ENCODE measurements at places on chromosomes 1 and 21. TPM values are rescaled to one million over a fixed set of nuclear protein-coding genes. Genes with fewer than 3 reads are reported as not detected.

DNA sequence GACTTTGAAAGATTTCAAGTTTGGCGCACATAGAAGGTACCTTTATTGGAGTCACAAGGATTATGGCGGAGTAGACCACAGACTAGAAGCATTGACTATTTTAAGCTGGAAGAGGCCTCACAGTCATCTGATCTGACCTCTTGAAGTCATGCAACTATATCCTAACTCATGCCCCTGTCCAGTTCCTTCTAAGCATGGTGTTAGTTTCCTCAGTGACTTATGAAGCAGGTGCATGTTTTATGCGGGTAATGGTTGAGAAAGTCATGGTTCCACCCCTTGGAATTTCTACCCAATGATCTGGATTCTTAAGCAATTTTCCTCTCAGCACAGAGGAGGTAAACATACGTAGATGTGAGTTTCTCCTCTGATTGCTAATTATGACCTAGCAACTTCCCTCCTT, 11.7 kb downstream of the OLFML3 start:
- H3K27ac ChIP-seq: no peak overlapping the region
- DNase-seq: no peak
- no peak overlapping the region for H3K4me3 ChIP-seq
- no peaks in the 10 kb centered on the region for H3K36me3 ChIP-seq
- H3K4me1 ChIP-seq: no peaks in the 10 kb centered on the region

- DNase-seq: no peak
- no peak overlapping the region for H3K27ac ChIP-seq
- no peak overlapping the region for H3K4me3 ChIP-seq
- H3K36me3 ChIP-seq: no peaks in the 10 kb centered on the region
- no peaks in the 10 kb centered on the region for H3K27me3 ChIP-seq
Measured at GRCh38 chr1:233031521-233031920, 81.1 kb downstream of the NTPCR start.

GRCh38 chr1:29235955-29236711, at the start of gene PTPRU:
Gene PTPRU (plus strand): TSS chr1:29236522. CDS start chr1:29236645, 123 bp downstream.
- no peaks in the 10 kb centered on the region for H3K4me1 ChIP-seq
- DNase-seq: peak; percentile 90
- H3K4me3 ChIP-seq: peak within 1 kb of the TSS; percentile 58
- H3K36me3 ChIP-seq: no peaks in the 10 kb centered on the region

GRCh38 chr1:41496080-41497055, 11.9 kb upstream of the EDN2 start:
- DNase-seq: peak; percentile 97
- no peaks in the 10 kb centered on the region for H3K36me3 ChIP-seq
- H3K4me3 ChIP-seq: peak overlapping the region; percentile 42
- peak overlapping the region; percentile 88 for H3K27ac ChIP-seq
- H3K27me3 ChIP-seq: no peaks in the 10 kb centered on the region

- H3K27me3 ChIP-seq: no peaks in the 10 kb centered on the region
- H3K27ac ChIP-seq: no peak overlapping the region
- peaks cover 4% of the 10 kb centered on the region for H3K4me1 ChIP-seq
- no peak for DNase-seq
- H3K4me3 ChIP-seq: no peak overlapping the region
Measured at GRCh38 chr1:193079187-193079586, 19.8 kb downstream of the RO60 start.

The USP33 gene
- 72.1 TPM for total RNA-seq

The ASTN1 gene
- total RNA-seq: 0.49 TPM

DNA sequence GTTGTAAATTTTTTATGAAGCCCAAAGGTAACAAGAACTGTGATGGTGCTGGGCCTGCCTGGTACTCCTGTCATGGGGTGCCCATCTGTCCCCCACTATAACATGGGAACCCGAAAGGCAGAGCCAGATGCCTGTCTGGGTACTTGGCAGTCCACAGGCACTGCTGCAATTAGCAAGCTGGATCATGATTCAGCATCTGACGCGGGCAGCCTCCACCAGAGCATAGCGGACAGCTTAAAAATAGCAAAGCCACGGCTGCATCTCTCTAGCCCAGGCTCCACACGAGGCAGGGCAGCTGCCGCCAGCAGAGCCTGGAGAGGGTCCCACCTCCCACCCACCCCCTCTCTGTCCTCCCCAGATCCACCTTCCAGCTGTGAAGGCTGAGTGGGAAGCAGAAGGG, 22.9 kb downstream of the SUSD4 start:
- H3K27ac ChIP-seq: no peak overlapping the region
- H3K4me3 ChIP-seq: no peak overlapping the region
- H3K27me3 ChIP-seq: no peaks in the 10 kb centered on the region
- DNase-seq: peak; percentile 82

The CRYAA gene
- not detected for total RNA-seq

GRCh38 chr1:221740993-221741702, 741 bp downstream of the DUSP10 start:
- peak; percentile 76 for DNase-seq
- H3K4me3 ChIP-seq: peak overlapping the region; percentile 67
- peaks cover 9% of the 10 kb centered on the region for H3K36me3 ChIP-seq
- peak overlapping the region; percentile 97 for H3K27ac ChIP-seq
- peaks cover 53% of the 10 kb centered on the region for H3K4me1 ChIP-seq

The TCHH gene
- total RNA-seq: not detected

The ZNF648 gene
- not detected for total RNA-seq

The UQCRH gene
- total RNA-seq: 414 TPM

The PTPRU gene
- 21.9 TPM for total RNA-seq

DNA sequence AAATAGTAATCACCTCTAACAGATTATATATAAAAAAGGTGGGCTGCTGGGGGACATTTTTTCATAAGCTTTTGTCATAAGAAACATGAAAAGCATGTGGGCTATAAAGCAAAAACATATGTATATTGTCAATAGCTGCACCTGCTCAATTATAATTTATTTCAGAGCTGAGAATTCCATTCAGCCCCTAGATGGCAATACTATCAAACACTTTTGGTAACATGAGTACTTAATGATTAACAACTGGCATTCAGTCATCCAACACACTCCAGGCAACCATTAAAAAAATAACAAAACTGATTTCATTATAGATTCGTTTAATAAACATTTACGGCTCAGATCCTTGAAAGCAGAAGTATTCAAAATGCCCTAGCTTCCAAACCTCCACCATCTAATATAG, 115.1 kb downstream of the KCTD3 start:
- H3K36me3 ChIP-seq: no peaks in the 10 kb centered on the region
- DNase-seq: no peak
- H3K4me1 ChIP-seq: no peaks in the 10 kb centered on the region

GRCh38 chr1:157201767-157202166, 63.6 kb upstream of the ETV3 start:
- H3K4me3 ChIP-seq: no peak overlapping the region
- no peaks in the 10 kb centered on the region for H3K4me1 ChIP-seq
- no peaks in the 10 kb centered on the region for H3K27me3 ChIP-seq
- no peak for DNase-seq
- no peaks in the 10 kb centered on the region for H3K36me3 ChIP-seq

The NES gene
- 21.0 TPM for total RNA-seq

- no peak overlapping the region for H3K4me3 ChIP-seq
- no peaks in the 10 kb centered on the region for H3K27me3 ChIP-seq
- DNase-seq: no peak
- peaks cover 30% of the 10 kb centered on the region for H3K4me1 ChIP-seq
- no peaks in the 10 kb centered on the region for H3K36me3 ChIP-seq
Measured at GRCh38 chr1:54987919-54988705, 7.7 kb downstream of the TMEM61 start.

DNA sequence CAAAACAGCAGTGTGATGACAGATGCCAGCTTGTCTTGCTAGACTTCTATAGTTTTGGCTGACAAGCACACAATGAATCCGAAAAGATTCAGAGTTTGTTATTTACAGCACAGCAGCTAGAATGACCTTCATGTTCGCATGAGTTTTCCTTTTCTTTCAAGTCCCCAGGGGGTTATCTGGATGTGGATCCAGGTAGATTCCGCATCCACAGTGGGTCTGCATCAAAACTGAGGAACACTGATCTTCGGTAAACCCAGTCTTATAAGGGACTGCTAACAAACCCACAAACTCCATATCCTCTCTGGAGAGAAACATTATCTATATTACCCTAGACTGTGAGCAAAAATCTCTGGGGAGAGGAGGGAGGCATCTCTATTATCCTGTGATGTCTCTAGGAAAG, 69.0 kb upstream of the DEPDC1 start:
- H3K4me1 ChIP-seq: no peaks in the 10 kb centered on the region
- H3K4me3 ChIP-seq: no peak overlapping the region
- no peaks in the 10 kb centered on the region for H3K36me3 ChIP-seq
- no peak overlapping the region for H3K27ac ChIP-seq

GRCh38 chr1:46687093-46687659, 15.5 kb downstream of the TEX38 start:
- H3K27ac ChIP-seq: peak overlapping the region; percentile 65
- no peaks in the 10 kb centered on the region for H3K27me3 ChIP-seq
- no peak overlapping the region for H3K4me3 ChIP-seq

The CELA2A gene
- not detected for total RNA-seq

The KCNA3 gene
- 0.71 TPM for total RNA-seq

- H3K36me3 ChIP-seq: no peaks in the 10 kb centered on the region
- H3K27me3 ChIP-seq: no peaks in the 10 kb centered on the region
- H3K4me1 ChIP-seq: no peaks in the 10 kb centered on the region
- H3K4me3 ChIP-seq: no peak overlapping the region
Measured at GRCh38 chr21:30257773-30258172, 25.0 kb downstream of the KRTAP24-1 start.

The RCAN3 gene
- total RNA-seq: 4.1 TPM

GRCh38 chr1:217681806-217682205, 50.7 kb downstream of the SPATA17 start:
- no peak overlapping the region for H3K27ac ChIP-seq
- no peaks in the 10 kb centered on the region for H3K4me1 ChIP-seq
- no peaks in the 10 kb centered on the region for H3K27me3 ChIP-seq
- H3K36me3 ChIP-seq: no peaks in the 10 kb centered on the region
- no peak for DNase-seq

DNA sequence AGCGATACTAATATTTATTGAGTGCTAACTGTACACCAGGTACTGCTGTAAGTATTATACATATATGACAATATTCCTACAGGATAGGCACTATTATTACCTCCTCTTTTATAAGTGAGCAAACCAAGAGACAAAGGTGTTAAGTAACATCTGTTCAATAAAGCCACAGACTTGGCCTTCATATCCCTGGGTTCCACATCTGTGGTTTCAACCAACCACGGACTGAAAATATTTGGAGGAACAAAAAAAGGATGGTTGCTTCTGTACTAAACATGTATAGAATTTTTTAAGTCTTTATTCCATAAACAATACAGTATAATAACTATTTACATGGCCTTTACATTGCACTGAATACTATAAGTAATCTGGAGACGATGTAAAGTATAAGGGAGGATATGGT, 95.1 kb downstream of the RERE start:
- H3K36me3 ChIP-seq: no peaks in the 10 kb centered on the region
- no peak for DNase-seq
- no peaks in the 10 kb centered on the region for H3K27me3 ChIP-seq
- H3K27ac ChIP-seq: no peak overlapping the region
- no peaks in the 10 kb centered on the region for H3K4me1 ChIP-seq

GRCh38 chr1:93670141-93670540, 11.5 kb downstream of the BCAR3 start:
- no peak overlapping the region for H3K4me3 ChIP-seq
- H3K27me3 ChIP-seq: no peaks in the 10 kb centered on the region
- H3K27ac ChIP-seq: peak overlapping the region; percentile 55
- peaks cover 100% of the 10 kb centered on the region for H3K4me1 ChIP-seq
- DNase-seq: peak; percentile 84

- no peaks in the 10 kb centered on the region for H3K36me3 ChIP-seq
- peaks cover 70% of the 10 kb centered on the region for H3K27me3 ChIP-seq
- no peaks in the 10 kb centered on the region for H3K4me1 ChIP-seq
- peak within 1 kb of the TSS; percentile 45 for H3K4me3 ChIP-seq
- peak; percentile 88 for DNase-seq
Measured at GRCh38 chr1:20551945-20552727, at the start of gene FAM43B. Gene FAM43B (plus strand): TSS chr1:20552573. CDS start chr1:20552974, 401 bp downstream.

The KCNN3 gene
- total RNA-seq: 16.4 TPM

DNA sequence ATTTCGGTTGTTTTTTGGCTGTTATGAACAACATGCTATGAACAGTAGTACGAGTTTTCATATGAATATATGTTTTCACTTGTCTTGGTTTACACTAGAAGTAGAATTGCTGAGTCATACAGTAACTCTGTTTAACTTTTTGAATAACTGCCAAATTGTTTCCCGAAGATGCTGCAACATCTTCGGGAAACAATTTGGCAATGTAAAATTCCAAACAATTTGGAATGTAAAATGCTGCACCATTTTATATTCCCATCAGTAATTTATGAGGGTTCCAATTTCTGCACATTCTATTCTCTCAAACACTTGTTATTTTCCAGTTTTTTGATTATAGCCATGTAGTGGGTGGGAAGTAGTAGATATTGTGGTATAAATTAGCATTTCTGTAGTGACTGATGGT, 11.6 kb downstream of the PCBP3 start:
- H3K4me3 ChIP-seq: no peak overlapping the region
- no peak for DNase-seq
- H3K27ac ChIP-seq: no peak overlapping the region
- H3K27me3 ChIP-seq: no peaks in the 10 kb centered on the region

DNA sequence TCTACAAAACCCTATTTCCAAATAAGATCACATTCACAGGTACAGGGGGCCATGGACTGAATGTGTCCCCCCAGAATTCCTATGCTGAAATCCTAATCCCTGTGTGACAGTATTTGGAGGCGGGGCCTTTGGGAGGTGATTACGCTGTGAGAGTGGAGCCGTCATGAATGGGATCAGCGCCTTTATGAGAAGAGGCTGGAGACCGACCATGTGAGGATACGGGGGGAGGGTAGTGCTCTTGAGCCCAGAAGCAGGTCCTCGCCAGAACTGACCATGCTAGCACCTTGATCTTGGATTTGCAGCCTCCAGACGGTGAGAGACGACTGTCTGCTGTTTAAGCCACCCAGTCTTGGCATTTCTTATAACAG, 23.8 kb upstream of the KIF26B start:
- no peak for DNase-seq
- no peaks in the 10 kb centered on the region for H3K36me3 ChIP-seq
- H3K27ac ChIP-seq: no peak overlapping the region
- no peaks in the 10 kb centered on the region for H3K27me3 ChIP-seq
- no peaks in the 10 kb centered on the region for H3K4me1 ChIP-seq

Data from sigmoid colon (tissue), 7 donors.